ENCODE measurements at places on chromosomes 3 and 15.

- DNase-seq, result no peak
Measured at GRCh38 chr3:194481103-194481502, 5.7 kb downstream of the ATP13A3 start.

DNA sequence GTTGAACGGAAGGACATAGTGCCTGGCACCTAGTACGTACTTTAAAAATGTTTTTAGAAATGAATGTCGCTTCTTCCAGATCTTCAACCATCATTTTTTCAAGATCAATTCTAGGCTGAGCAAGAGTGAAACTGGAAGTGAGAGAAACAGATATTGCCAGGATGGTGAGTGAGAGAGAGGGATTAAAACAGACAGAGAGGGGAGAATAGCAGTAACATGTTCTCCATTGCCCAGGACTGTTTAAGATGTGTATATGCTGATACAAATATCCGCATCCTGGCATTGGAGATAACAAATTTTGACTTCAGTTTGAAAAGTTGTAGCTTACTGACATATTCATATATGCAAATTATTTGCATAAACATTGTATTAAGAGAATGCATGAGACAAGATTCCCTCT lies 1156.1 kb downstream of the TBL1XR1 start:
- no peak for DNase-seq

DNA sequence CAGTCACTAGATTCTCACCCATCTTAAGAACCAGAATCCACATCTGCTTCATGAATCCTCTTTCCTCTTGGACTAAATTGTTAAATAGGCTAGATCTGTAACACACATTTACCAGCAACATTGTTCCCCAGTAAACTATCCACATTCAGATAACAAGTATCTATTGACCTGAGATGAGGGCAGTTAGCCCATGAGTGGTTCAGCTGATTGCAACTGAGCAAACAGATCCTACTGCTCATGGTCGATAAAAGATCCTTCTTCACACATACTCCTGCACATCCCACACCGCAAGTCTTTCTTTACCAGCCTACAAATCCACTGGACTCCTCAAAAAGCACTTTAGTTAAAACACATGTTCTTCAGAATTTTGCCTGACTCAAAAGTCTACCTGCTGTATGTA lies 59.2 kb downstream of the UACA start:
- DNase-seq, result no peak

DNA sequence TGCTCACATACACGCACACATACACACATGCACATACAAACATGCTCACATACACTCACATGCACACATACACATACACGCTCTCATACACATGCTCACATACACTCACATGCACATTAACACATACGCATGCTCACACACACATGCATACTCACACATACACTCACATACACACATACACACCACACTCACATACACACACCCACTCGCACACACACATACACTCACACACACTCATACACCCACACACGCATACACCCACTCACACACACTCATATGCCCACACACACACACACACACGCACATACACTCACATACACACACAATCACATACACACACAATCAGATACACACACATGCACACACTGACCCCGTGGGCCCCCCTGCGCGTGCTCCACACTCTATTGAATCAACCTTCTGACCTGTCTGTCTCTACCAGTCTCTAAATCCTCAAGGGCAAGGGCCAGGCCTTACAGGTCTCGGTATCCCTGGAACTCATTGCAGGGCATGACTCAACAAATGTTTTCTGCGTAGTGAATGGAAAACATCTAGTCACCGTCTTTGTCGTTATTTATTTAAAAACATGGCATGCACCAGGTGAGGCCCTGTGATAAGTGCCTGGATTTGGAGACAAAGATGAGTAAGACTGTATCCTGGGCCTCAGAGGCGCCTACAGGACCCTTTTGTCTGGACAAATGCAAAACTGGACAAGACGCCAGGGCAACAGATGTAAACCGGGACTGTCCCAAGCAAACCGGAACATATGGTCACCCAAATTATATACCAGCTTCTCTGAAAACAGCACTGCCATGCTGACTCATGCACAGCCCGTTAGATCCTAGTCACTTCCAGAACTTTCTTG lies 41.8 kb downstream of the GRK7 start:
- DNase-seq, result no peak

Data from hematopoietic multipotent progenitor cell treated with erythropoietin and hydrocortisone succinate and interleukin-3 and kit ligand, for 4 days (in vitro differentiated cells).